ENCODE measurements at places on chromosomes 4 and X.

DNA sequence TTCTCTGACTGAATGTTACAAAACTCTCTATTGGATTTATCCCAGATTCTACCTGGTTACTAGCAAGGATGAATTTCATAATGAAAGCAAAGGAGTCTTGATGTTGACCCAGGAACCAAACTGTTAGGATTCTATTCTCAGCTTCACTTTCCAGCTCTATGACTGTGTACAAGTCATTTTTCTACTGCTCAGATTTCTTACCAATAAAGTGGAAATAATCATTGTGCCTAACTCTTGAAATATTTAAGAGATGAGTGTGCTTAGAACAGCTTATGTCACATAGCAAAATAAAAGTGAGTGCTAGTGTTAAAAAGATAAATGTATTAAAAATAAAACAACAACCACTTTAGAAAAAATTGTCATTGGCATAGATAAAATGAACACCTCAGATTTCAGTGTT lies 45.6 kb downstream of the EPHA5 start:
- no peak for DNase-seq

GRCh38 chrX:87961471-87961870 lies 443.9 kb downstream of the KLHL4 start:
- DNase-seq, result no peak

DNA sequence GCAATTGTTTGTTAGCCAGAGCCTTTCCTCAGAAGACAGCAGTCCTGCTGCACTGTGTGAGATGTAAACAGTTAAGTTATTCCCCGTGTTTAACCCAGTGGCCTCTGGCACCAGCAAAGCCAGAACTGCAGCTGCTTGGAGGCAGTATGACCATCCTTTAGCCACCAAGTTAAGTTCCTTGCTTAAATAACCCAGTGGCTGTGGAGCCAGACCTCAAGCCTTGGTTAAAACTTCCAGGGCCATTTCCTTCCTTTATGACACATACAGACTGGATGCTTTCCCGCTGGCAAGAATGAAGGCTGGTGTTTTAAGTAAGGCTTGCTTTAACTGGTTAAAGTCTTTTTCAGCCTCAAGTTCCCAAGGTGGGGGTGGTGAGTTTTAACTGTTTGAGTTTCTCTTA lies 379.8 kb downstream of the DCAF12L2 start:
- no peak for DNase-seq

DNA sequence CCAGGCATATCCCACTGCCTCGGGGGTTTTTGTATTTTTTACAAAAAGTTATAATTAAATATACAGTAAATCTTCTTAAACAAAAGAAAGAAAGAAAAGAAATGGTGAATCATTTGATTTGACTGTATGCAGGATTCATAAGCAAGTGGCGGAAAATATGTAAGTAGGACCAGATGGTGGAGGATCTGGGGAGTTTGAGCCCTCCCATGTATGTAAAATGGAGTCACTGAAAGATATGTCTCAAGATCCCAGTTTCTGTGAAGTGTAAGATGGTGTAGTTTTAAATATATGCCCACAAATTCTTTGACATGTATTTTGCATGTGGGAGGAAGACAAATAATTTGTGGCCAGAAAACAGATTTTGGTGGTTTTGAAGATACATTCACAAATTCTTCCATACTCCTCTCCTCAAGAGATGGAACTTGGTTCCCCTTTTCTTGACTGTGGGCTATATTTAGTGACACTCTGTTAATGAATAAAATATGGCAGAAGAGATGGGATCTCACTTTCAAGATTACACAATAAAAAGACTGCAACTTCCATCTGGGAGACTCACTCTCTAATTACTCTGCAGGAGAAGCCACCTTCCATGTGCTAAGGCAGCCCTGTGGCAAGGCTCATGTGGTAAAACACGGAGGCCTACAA lies 133.6 kb upstream of the S100G start:
- no peak for DNase-seq

DNA sequence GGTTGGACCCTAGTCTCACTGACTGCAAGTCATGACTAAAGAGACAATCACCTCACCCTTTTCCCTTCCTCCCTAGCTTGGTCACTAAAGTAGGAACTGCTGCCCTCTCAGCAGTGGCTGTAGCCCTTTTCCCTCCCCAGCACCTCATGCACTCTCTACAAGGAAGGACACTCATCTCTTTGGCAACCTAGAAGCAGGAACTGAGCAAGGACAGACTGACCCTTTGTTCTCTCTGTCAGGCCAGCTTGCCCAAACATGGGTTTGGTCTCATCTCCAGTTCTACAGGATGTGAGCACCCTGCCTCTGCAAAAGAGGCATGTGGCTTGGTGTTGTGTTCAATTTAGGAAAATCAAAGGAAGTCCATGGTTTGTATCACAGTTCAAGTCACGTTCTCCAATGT lies 15.8 kb downstream of the LEF1 start:
- no peak for DNase-seq

GRCh38 chr4:91630764-91631163 lies 673.0 kb upstream of the GRID2 start:
- DNase-seq, result no peak

- no peak for DNase-seq
Measured at GRCh38 chr4:9891740-9892139, 110.3 kb downstream of the DRD5 start.

Data from upper lobe of left lung (tissue), 6 donors.